ENCODE measurements at places on chromosomes 13 and 19. TPM values are rescaled to one million over a fixed set of nuclear protein-coding genes. Genes with fewer than 3 reads are reported as not detected.

Gene SIGLEC5
- total RNA-seq: not detected

Gene MUC16
- not detected for total RNA-seq

Gene IFNL1
- not detected for total RNA-seq

Gene NANOS3
- not detected for total RNA-seq

Gene CYP4F22
- total RNA-seq: not detected

Gene CGB1
- not detected for total RNA-seq

Gene LYPD5
- 0.56 TPM for total RNA-seq

Gene KLK15
- total RNA-seq: 0.09 TPM

Gene B3GNT3
- not detected for total RNA-seq

Gene ZNF729
- total RNA-seq: not detected

Gene CD209
- not detected for total RNA-seq

Gene SYCN
- not detected for total RNA-seq

Gene KIR3DL2
- not detected for total RNA-seq

Gene PRRG2
- total RNA-seq: 4.2 TPM

Gene ZNF737
- 4.3 TPM for total RNA-seq

Gene GAPDHS
- not detected for total RNA-seq

Gene TYROBP
- total RNA-seq: not detected

Gene CBY2
- not detected for total RNA-seq

Gene HRC
- total RNA-seq: not detected

Gene SIGLECL1
- total RNA-seq: not detected

Gene CGB2
- 0.19 TPM for total RNA-seq

Gene LRRC25
- not detected for total RNA-seq

Gene KLK5
- not detected for total RNA-seq

Gene PRR19
- total RNA-seq: 0.09 TPM

Gene MAP4K1
- not detected for total RNA-seq

Gene PRODH2
- total RNA-seq: not detected

Gene CNMD
- total RNA-seq: not detected
